ENCODE measurements at places on chromosomes 3 and 15. TPM values are rescaled to one million over a fixed set of nuclear protein-coding genes. Genes with fewer than 3 reads are reported as not detected.
A peak's percentile ranks its signal among the peaks of the same experiment; 100 is the strongest.

The CD86 gene
- total RNA-seq = 1.9 TPM

The HYAL1 gene
- total RNA-seq = 51.6 TPM

The AMIGO3 gene
- total RNA-seq = 0.35 TPM

The NANOGP8 gene
- not detected for total RNA-seq

The SAXO2 gene
- 3.3 TPM for total RNA-seq

The DPPA4 gene
- total RNA-seq = not detected

The ITIH1 gene
- 0.35 TPM for total RNA-seq

The EIF4E3 gene
- total RNA-seq = 54.7 TPM

The TUSC7 gene
- total RNA-seq = not detected

DNA sequence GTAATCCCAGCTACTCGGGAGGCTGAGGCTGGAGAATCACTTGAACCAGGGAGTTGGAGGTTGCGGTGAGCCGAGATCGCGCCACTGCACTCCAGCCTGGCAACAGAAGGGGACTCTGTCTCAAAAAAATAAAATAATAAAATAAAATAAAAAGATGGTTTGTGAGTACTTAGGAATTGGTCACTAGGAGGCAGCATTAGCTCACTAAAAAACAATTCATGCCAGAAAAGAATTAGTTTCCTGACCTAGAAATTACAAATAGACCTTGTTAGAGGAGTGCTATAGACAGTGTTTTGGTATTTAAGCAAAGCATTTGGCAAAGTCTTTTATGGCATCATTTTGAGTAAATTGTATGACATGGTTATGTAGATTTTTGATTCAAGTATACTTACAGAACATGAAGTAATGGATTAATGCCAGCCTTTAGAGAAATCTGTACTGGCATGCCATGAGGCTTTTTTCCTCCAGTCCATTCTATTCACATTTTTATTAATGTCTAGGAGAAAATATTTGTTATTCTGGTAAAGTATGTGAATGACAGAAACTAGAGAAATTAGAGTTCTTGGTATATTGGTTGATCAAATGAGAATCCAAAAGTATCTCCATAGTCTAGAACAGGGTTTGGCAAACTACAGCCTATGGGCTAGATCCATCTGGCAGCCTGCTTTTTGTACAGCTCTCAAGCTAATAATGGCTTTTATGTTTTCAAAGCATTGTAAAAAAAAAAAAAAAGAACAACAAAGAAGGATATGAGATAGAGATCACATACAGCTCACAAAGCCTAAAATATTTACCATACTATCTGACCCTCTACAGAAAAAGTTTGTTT is 81.6 kb downstream of the LRRC49 start:
- no peak for DNase-seq

GRCh38 chr3:58572634-58573230 is 4.5 kb downstream of the FAM107A start:
- no peak for DNase-seq

DNA sequence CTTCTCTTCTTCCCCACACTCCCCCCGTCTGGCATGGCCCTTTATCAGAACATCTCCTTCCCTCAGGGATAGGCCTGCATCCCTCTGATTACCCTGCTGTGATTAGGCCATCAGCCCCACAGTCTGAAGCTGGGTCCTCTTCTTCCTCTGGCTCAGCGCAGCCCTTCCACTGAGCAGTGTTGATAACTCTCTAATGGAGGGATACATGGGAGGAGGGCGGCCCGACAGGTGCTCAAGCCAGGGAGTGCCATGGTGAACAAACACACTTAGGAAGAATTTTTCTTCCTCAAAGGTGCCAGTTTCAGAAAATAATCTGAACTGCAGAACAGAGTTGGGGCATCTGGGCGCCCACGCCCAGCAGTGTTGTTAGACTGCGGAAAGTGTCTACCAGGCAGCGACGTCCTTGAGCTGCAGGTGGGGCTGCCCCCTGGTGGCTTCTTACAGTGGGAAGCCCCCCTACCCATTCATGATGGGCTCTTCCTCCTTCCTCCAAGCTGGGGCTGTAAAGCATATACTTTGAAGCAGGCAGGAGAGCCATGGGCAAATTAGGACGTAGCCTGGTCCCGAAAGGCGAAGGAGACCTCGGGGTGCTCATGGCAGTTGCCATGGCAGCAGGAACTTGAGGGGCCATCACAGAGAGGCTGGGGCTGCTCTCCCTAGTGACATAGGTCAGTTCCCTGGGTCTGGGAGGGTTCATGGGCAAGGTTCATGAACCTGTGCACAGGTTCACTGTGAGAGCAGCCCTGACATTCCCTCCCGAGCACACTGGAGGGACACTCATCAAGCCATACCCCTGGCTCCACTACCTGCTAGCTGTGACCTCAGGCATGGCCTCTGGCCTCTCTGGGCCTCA is 33.2 kb upstream of the NR2C2 start:
- no peak for DNase-seq

DNA sequence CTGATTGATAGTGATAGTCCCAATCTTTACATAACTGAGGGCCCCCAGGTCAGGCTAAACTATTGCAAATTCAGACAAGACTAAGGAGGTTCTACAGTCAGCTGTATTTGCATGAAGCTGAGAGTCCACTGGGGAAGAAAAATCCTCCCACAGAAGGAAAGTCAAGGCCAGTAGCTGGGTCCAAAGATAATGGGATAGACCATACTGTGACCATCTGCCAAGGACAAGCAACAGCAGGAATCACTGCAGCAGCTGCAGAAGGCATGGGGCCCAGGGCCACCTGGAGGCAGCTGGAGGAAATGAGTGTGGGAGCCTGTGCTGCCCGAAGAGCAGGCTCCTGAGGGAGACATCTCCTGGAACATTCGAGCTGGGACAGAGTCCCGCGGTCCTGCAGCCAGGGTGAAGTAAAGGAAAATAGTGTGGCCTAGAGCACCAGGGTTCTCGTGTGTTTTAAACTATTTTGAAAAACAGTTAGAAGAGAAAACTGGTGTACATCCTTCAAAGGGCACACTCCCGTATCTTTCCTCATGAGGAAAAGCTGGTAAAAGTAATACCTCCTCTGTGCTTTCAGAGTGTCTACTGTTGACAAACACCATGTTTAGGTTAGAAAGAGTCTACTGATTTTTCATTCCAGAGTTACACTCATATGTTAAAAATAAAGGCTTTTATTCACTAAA is 13.2 kb upstream of the TMEM212 start:
- DNase-seq = peak; percentile 89

- no peak for DNase-seq
Observed at GRCh38 chr3:127853681-127854080, 31.4 kb upstream of the MGLL start.

DNA sequence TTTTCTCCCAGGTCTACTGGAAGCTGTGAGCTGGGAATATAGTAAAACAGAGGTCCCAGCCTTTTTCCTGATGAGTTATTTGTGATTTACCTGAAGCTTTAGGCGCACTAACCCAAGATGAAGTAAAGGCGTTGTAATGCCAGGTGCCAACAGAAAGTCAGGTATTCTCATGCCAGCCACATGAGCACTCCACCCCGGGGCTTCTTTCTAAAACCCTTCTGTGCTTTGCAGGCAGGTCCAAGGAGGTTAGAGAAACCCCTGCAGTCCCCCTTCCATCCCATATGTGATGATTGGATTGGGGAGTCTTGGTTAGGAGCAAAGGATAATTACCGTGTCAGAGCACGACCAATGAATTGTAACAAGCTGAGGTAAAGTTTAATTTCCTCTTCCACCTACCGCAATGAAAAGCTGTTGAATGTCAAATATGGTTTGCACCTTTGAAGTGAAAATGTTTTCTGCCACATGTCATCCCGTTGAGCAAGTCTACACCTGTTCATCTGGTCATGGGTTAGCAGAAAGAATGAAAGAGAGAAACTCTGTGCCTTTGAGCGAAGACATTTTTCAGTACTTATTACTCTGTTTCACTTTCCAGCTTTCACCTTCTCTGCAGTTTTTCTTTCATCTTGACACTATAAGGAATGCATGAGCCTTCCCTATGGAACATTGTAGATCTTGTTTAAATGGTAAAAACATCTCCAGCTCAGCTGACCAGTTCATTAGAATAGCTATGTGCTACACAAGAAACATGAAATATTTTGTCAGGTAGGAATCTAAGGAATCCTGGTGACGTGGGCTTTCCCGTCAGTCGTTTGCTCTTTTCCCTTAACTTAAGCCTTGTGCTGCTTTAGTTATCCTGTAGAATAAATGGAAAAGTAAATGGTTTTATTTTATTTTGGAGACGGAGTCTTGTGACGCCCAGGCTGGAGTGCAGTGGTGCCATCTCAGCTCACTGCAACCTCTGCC is 204.6 kb upstream of the IL12A start:
- DNase-seq = no peak

DNA sequence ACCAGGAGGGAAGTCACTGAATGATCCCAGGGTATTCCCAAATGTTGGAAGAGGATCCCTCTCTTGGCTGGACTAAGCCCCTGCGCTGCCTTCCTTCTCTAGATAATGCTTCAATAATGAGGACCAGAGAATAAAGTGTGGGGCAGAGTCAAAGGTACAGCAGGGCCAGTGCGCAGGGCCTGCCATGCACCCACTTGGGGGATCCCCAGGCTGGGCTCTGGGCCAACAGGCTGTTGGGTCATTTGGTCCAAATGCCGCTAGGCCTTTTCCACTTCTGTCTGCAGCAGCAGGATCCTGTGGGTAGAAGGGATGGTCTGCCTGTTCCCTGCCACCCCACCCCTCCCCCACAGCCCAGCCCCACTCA is 5.7 kb upstream of the CLK3 start:
- DNase-seq = no peak

DNA sequence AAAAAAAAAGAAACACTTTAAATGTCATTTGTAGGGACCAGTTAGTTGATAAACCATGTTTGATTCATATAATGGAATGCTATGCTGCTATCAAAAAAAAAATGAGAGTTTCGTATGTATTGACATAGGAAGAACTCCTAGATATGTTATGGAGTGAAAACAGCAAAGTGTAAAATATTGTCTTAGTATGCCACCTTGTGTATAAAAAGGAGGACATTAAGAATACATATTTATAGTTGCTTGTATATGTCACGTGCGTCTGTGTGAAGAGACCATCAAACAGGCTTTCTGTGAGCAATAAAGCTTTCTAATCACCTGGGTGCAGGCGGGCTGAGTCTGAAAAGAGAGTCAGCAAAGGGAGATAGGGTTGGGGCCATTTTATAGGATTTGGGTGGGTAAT is 39.5 kb downstream of the KBTBD8 start:
- DNase-seq = no peak

DNA sequence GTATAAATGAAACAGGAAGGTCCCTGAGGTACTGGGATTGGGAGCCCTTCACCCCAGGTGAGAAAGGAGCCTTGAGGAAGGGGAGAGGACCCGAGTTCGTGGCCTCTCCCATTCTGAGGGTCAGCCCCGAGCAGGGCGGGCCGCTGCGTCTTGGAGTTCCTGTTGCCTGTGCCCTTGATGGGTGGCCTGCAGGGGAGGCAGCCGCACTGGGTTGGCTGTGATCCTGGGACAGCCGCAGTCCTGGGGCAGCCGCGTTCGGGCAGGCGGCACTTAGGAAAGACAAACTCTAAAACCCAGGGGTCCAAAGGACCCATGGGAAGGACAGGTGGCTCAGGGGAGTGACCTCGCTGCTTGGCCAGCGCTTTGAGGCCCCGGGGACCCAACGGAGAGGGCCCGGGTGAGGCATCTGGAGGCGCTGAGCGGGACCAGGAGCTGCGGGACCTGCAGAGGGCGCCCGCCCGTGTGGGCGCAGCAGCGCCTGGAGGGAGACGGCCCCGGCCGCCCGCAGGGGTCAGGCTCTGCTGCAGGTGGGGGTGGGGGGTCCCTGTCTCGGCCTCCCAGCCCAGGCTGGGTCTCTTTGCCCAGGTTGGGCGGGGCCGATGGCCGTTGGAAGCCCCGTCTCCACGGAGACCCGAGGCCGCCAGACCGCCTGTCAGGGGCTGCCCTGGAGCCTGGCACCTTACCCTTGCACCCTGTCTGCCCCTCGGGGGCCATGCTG is 65.1 kb downstream of the HMCES start:
- DNase-seq = no peak

DNA sequence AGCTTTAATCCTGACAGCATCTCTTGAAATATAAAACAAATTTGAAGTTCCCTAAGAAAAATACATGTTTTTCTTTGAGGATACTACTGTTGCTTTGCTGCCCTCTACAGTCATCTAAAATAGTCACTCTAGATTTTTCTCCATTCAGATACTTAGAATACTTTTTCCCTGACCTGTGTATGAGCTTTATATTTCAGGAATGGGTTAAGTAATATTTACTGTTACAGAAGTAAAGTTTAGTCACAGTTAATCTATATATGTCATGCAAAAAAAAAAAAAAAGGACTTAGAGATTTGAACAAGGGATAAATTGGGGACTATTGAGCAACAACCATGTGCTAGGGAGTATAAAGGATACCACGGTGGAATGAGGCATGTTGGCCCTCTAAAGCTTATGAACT is 8.8 kb downstream of the NECTIN3 start:
- DNase-seq = no peak

- DNase-seq = no peak
Observed at GRCh38 chr3:185353823-185354614, 8.9 kb upstream of the MAP3K13 start.

DNA sequence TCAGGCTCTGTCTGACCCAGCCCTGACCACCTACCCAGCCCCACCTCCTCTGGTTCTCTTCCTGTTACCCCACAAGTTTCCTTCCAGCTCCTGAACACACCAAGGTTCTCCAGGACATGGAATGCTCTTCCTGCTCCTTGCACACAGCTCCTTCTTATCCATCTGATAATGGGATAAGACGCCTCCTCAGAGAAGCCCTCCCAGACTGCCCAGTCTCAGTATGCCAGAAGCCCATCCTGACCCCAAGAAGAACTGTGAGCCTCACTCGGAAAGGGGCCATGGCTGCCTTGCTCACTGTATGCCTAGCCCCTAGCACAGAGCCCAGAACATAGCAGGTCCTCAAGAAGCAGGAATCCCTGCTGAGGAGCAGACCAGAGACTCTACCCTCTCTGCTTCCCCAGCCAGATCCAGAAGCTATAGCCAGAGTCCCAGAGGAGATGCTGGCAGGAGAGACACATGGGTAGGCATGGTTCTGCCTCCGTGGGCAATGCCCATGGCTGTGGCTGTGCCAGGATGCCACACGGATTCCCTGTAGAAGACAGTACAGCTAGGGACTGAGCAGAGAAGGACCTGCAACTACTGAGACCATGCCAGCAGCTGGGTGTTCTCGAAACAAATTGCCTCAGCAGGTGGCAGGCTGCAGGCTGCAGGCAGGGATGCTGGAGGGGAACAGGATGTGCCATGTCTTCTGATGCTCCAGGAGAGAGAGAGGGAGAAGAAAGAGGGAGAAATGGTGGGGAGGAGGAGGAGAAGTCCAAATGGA is 74.0 kb upstream of the LINGO1 start:
- no peak for DNase-seq

DNA sequence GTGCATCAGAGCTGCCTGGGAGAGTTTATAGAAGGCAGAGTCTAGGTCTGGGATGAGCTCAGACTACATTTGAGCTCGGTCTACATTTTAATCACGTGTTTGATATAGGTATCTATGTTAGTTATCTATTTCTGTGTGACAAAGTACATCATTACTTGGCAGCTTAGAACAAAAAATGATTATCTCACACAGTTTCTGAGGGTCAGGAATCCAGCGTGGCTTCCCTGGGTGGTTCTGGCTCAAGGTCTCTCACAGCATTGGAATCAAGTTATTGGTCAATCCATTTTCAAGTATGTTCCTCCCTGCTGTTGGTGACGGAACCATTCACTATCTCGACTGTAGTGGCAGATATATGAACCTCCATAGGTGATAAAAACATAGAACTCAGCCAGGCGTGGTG is 71.7 kb downstream of the ABHD5 start:
- DNase-seq = no peak

GRCh38 chr3:38835939-38836338 is 19.9 kb upstream of the SCN10A start:
- DNase-seq = no peak

GRCh38 chr3:16104156-16104555 is 70.3 kb upstream of the GALNT15 start:
- no peak for DNase-seq

GRCh38 chr15:70789213-70789612 is 25.9 kb upstream of the UACA start:
- no peak for DNase-seq
